ENCODE measurements at places on chromosomes 7 and 10. TPM values are rescaled to one million over a fixed set of nuclear protein-coding genes. Genes with fewer than 3 reads are reported as not detected.

The ECHDC3 gene
- 14.2 TPM for total RNA-seq

The PRF1 gene
- total RNA-seq: not detected

The UCMA gene
- not detected for total RNA-seq

The EBLN1 gene
- total RNA-seq: not detected

The MNX1 gene
- not detected for total RNA-seq

The TMEM184A gene
- total RNA-seq: not detected

The MCM10 gene
- total RNA-seq: 4.8 TPM

The WASHC2C gene
- 23.3 TPM for total RNA-seq

Data from melanocyte of skin (primary cell).